Pancreas (tissue), 10 donors: ENCODE measurements at places on chromosomes 2 and 18. TPM values are rescaled to one million over a fixed set of nuclear protein-coding genes. Genes with fewer than 3 reads are reported as not detected.

CXCR2 gene
- polyA plus RNA-seq = 0.07 TPM

SLC19A3 gene
- polyA plus RNA-seq = 7.1 TPM

ONECUT2 gene
- 1.4 TPM for polyA plus RNA-seq

TMSB10 gene
- 585 TPM for polyA plus RNA-seq

EIPR1 gene
- polyA plus RNA-seq = 5.9 TPM

HRH4 gene
- not detected for polyA plus RNA-seq
